Liver (tissue), 10 donors: ENCODE measurements at places on chromosomes 5 and 9. TPM values are rescaled to one million over a fixed set of nuclear protein-coding genes. Genes with fewer than 3 reads are reported as not detected.

PCDHB3 gene
- total RNA-seq, result 0.08 TPM

SLC22A4 gene
- 42.2 TPM for total RNA-seq

FSTL4 gene
- total RNA-seq, result not detected

PCDHA13 gene
- total RNA-seq, result 0.17 TPM

ROPN1L gene
- total RNA-seq, result 1.3 TPM

SLC6A7 gene
- not detected for total RNA-seq

DNA sequence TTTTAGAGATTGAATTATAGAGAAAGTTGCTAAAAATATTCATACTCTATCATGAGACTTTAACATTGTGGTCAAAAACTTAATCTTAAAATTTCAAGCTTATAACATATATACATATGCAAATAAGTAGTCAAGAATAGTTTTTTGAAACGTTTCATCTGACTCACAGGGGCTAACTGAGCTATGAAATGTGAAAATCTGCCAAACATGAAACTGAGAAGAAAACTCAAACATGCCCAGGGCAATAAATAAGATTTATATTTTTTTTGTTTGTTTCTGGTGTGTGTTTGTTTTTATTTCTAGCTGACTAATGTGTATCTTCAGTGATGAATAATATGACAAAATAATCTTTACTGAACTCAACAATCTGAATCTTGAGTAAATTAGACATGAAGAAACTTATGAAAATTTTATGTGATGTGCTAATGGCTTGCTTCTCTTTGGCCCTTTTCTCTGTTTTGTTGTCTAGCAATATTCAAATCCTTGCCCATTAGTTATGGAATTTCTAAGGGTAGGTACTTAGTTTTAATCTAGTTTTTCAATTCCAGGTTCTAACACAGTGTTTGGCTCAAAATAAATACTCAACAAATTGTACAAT lies 99.9 kb downstream of the FAM174A start:
- H3K4me1 ChIP-seq, result no peaks in the 10 kb centered on the region
- no peak overlapping the region for H3K4me3 ChIP-seq
- no peaks in the 10 kb centered on the region for H3K27me3 ChIP-seq
- DNase-seq, result no peak
- no peak overlapping the region for H3K27ac ChIP-seq

GRCh38 chr5:137122558-137122957 lies 376.6 kb downstream of the SPOCK1 start:
- no peak for DNase-seq
- H3K27ac ChIP-seq, result no peak overlapping the region
- no peaks in the 10 kb centered on the region for H3K27me3 ChIP-seq
- no peaks in the 10 kb centered on the region for H3K36me3 ChIP-seq
- no peak overlapping the region for H3K4me3 ChIP-seq

GRCh38 chr5:57887851-57888621 lies 405.4 kb upstream of the ACTBL2 start:
- H3K4me1 ChIP-seq, result no peaks in the 10 kb centered on the region
- no peaks in the 10 kb centered on the region for H3K27me3 ChIP-seq
- no peaks in the 10 kb centered on the region for H3K36me3 ChIP-seq

DNA sequence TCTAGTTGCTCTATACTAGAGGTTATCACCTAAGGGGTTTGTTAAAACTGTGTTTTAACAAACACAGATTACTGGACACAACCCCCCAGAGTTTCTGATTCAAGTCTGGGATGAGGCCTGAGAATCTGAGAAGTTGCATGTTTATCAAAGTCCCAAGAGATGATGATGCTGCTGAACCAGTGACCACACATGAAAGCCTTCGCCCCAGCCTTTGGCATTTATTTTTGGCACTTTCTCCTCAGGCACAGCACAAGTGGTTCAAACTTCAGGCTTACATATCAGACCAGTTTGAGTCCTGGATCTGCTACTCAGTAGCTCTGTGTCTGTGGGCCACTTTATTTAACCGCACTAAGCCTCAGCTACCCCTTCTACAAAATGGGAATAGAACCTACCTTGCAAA lies 407.2 kb upstream of the PIK3R1 start:
- peaks cover 20% of the 10 kb centered on the region for H3K4me1 ChIP-seq
- H3K27ac ChIP-seq, result no peak overlapping the region
- H3K27me3 ChIP-seq, result no peaks in the 10 kb centered on the region
- no peak for DNase-seq

DNA sequence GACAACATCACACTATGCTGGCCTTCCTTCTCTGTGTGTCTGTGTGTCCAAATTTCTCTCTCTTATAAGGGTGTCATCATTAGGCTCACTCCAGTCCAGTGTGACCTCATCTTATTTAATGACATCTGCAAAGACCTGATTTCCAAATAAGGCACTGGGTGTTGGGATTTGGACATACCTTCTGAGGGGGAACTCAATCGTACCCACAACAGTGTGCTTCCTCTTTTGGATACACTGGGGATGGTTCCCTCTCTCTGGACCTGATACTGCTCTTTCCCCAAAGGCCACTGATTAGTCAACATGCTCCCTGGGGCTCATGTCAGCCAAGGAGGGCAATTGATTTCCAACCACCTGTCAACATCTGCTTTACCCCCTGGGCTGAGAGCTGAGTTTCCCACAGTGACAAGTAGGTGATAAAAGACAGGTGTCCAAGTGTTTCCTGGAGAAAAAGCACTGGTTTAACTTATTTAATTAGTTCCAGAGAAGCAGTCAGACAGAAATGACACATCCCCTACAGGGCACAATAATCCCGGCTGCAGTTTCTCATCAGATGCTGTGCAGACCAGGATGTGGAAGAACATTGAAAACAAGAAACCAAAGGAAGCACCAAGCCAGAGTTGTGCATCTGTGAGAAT lies 17.8 kb upstream of the CEP72 start:
- H3K27me3 ChIP-seq, result no peaks in the 10 kb centered on the region
- no peak overlapping the region for H3K4me3 ChIP-seq

DNA sequence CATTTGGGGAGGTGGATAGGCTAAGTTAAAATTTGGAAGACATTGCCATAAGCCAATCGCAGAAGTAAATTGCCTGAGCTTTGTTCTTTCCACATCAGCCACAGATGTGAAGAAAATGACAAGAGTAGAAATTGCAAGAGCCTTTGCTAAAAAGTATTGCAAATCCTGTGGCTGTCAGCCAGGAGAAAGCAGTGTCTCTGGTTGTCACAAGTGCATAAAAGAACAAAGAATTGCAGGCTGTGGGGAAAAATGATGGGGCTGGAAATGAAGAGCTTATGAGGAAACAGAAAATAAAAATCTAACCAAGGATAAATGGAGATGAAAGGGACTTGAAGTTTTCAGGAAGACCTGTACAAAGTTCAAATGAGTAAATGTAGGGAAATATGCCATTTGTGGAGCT lies 344.8 kb downstream of the CSNK1G3 start:
- no peak overlapping the region for H3K27ac ChIP-seq
- no peaks in the 10 kb centered on the region for H3K27me3 ChIP-seq
- DNase-seq, result no peak
- H3K4me3 ChIP-seq, result no peak overlapping the region

GRCh38 chr5:14591548-14591947 lies 10.0 kb downstream of the OTULINL start:
- no peak overlapping the region for H3K27ac ChIP-seq
- H3K36me3 ChIP-seq, result no peaks in the 10 kb centered on the region
- DNase-seq, result no peak
- no peaks in the 10 kb centered on the region for H3K4me1 ChIP-seq
- no peak overlapping the region for H3K4me3 ChIP-seq

DNA sequence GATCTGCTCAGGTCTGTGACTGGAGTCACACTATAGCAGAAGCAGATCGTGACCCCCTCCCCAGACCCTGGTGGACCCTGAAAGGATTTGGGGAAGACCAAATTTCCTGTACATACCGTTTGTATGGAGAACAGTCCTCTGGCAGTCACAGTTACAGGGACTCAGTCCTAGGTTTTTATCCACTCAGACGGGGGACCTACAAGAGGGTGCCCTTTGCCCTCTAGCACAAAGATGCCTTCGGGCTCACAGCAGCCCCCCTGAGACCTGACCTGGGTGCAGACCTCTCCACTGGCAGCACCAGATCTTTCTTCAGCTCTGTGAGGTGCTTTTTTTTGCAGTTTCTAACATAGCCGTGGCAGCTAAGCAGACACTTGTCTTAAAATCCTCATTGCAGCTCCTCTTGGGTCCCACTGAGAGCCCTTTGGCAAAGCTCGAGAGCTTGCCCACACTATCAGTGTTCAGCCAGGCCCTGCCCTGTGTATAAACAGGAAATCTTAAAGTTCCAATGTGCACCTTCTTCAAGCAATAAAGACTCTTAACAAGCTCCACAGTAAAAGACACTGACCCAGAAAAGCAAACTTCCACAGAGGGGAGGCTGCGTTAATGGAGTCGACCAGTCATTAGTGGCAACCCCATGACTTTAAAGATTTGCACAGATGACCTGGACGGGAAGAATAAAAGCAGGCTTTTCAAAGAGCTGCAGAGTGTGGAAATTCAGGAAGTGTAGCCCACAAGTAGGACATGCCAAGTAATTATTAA lies 71.8 kb upstream of the LHFPL2 start:
- no peak overlapping the region for H3K27ac ChIP-seq
- H3K4me1 ChIP-seq, result no peaks in the 10 kb centered on the region
- H3K4me3 ChIP-seq, result no peak overlapping the region
- H3K36me3 ChIP-seq, result no peaks in the 10 kb centered on the region
- peaks cover 10% of the 10 kb centered on the region for H3K27me3 ChIP-seq

- H3K27ac ChIP-seq, result no peak overlapping the region
- DNase-seq, result no peak
- H3K27me3 ChIP-seq, result no peaks in the 10 kb centered on the region
- H3K4me3 ChIP-seq, result no peak overlapping the region
- H3K36me3 ChIP-seq, result peaks cover 41% of the 10 kb centered on the region
- no peaks in the 10 kb centered on the region for H3K4me1 ChIP-seq
Measured at GRCh38 chr5:146060221-146060585, 45.2 kb downstream of the PLAC8L1 start.

DNA sequence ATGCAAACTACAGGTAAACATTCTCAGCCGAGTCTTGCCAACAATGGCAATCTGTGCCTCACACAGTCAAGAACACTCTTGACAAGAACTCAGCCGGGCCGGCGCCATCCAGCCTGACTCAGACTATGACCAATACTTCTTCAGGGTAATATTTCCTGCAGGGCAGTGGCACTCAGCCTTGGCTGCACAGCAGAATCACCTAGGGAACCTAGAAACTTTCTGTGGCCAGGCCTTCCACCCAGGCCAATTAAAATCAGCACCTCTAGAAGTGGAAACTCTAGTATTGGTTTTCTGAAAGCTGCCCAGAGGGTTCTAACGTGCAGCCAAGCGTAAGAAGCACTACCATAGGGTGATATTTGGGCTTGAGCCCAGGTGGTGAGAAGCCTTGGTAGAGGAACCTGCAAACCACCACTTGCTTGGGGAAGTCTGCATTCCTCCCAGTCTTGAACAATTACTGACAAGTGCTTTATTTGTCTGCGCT lies 120.6 kb downstream of the TTLL11 start:
- DNase-seq, result no peak
- no peaks in the 10 kb centered on the region for H3K36me3 ChIP-seq
- no peaks in the 10 kb centered on the region for H3K27me3 ChIP-seq
- no peak overlapping the region for H3K27ac ChIP-seq
- peaks cover 7% of the 10 kb centered on the region for H3K4me1 ChIP-seq
- no peak overlapping the region for H3K4me3 ChIP-seq

- H3K27me3 ChIP-seq, result no peaks in the 10 kb centered on the region
- H3K4me1 ChIP-seq, result no peaks in the 10 kb centered on the region
- H3K4me3 ChIP-seq, result no peak overlapping the region
- no peak overlapping the region for H3K27ac ChIP-seq
Measured at GRCh38 chr5:36029914-36030313, 36.8 kb downstream of the UGT3A2 start.

GRCh38 chr9:127816362-127816725 lies 13.7 kb downstream of the FPGS start:
- H3K36me3 ChIP-seq, result peaks cover 30% of the 10 kb centered on the region
- H3K4me1 ChIP-seq, result no peaks in the 10 kb centered on the region
- no peak for DNase-seq
- H3K4me3 ChIP-seq, result no peak overlapping the region

- H3K27ac ChIP-seq, result no peak overlapping the region
- no peaks in the 10 kb centered on the region for H3K36me3 ChIP-seq
- no peak for DNase-seq
- H3K27me3 ChIP-seq, result no peaks in the 10 kb centered on the region
- H3K4me3 ChIP-seq, result no peak overlapping the region
- H3K4me1 ChIP-seq, result no peaks in the 10 kb centered on the region
Measured at GRCh38 chr5:74028406-74028805, 402.4 kb downstream of the ARHGEF28 start.

DNA sequence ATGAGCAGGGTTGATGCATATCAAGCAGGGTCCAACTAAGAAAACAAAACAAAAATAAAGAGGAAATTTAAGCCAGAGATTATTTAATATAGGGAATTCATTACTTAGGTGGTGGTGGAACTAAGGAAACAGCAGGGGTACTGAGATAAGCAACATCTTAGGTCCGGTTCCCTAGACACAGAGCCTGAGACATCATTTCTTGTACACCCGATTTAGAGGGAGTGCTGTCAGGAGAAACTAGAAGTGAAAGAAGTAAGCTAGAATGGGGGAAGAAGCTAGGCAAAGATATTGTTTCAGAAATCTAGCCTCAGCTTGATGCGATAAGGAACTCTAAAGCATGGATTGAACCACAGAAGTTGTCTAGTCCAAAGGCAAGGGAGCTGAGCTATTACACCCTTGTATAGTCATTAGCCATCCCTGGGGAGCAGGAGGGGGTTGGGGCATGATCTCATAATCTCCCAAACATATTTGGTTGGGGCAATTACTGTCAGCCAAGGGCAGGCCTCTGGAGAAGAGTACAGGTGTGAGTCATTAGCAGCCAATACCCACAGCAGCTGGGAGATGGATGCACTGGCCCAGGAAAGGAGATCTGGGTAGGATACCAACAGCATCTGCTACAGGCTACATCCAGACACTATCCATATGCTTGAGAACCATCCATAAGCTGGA lies 194.5 kb downstream of the ARL15 start:
- H3K4me1 ChIP-seq, result no peaks in the 10 kb centered on the region
- no peak for DNase-seq
- no peak overlapping the region for H3K27ac ChIP-seq

- no peaks in the 10 kb centered on the region for H3K4me1 ChIP-seq
- no peak overlapping the region for H3K4me3 ChIP-seq
- no peak for DNase-seq
- no peaks in the 10 kb centered on the region for H3K36me3 ChIP-seq
Measured at GRCh38 chr9:99340281-99340680, 118.2 kb downstream of the SEC61B start.

- H3K27me3 ChIP-seq, result no peaks in the 10 kb centered on the region
- no peak for DNase-seq
- H3K36me3 ChIP-seq, result no peaks in the 10 kb centered on the region
- H3K27ac ChIP-seq, result no peak overlapping the region
- H3K4me1 ChIP-seq, result peaks cover 3% of the 10 kb centered on the region
- no peak overlapping the region for H3K4me3 ChIP-seq
Measured at GRCh38 chr9:18610956-18611355, 137.0 kb downstream of the ADAMTSL1 start.

- H3K4me1 ChIP-seq, result peaks cover 11% of the 10 kb centered on the region
- no peak overlapping the region for H3K27ac ChIP-seq
- no peaks in the 10 kb centered on the region for H3K36me3 ChIP-seq
- no peak for DNase-seq
- H3K27me3 ChIP-seq, result no peaks in the 10 kb centered on the region
Measured at GRCh38 chr5:96851312-96852062, 24.8 kb upstream of the ERAP2 start.

GRCh38 chr9:78630966-78631365 lies 334.0 kb downstream of the PSAT1 start:
- H3K27me3 ChIP-seq, result no peaks in the 10 kb centered on the region
- no peak overlapping the region for H3K4me3 ChIP-seq
